Activated naive CD8-positive, alpha-beta T cell treated with anti-CD3 and anti-CD28 coated beads for 36 hours (primary cell): ENCODE measurements at places on chromosomes 2 and 18.

- H3K27ac ChIP-seq: no peak overlapping the region
- H3K4me3 ChIP-seq: no peak overlapping the region
- no peaks in the 10 kb centered on the region for H3K27me3 ChIP-seq
- H3K4me1 ChIP-seq: peaks cover 7% of the 10 kb centered on the region
These were observed 14.3 kb upstream of the ITGA6 start for GRCh38 chr2:172412984-172413492.

- no peaks in the 10 kb centered on the region for H3K27me3 ChIP-seq
- H3K36me3 ChIP-seq: no peaks in the 10 kb centered on the region
- no peak for DNase-seq
- H3K4me1 ChIP-seq: peaks cover 11% of the 10 kb centered on the region
- no peak overlapping the region for H3K27ac ChIP-seq
These were observed 46.3 kb downstream of the PKDCC start for GRCh38 chr2:42094114-42094513.

DNA sequence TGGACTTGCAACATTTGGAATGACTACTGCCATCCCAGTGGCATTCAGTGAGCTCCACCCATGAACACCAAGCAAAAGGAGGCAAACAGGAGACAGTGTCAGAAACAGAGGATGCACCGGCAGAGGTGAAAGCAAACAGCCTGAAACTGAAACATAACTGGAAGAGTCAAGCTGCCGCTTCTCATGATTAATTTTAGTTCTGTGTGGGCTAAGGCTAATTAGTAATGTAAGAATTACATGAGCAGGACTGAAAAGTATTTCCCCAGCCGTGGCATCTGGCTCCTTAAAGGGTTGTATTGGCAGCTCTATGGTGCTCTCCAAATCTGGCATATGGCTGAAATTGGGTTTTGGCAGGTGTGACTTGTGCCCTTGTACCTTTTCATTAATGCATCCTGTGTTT, 1108.1 kb downstream of the TSN start:
- no peaks in the 10 kb centered on the region for H3K36me3 ChIP-seq
- H3K27ac ChIP-seq: no peak overlapping the region
- no peaks in the 10 kb centered on the region for H3K4me1 ChIP-seq
- H3K4me3 ChIP-seq: no peak overlapping the region

DNA sequence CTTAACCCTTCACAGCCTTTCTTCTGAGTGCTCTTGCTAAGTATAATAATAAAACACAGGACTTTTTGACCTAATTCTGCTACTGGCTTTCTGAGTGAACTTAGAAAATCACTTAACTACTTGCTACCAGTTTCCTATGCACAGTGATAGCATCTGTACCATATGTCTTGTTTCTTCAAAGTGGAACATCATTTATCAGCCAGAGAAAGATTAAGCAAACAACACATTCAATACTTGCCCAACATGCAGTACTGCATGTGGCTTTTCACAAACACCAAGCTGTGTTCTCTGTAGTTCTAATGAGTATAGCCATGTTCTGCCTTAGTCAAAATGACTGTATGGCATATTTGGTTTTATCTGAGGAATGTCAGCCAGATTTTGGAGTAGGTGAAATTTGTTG, 1286.6 kb upstream of the ZEB2 start:
- no peaks in the 10 kb centered on the region for H3K27me3 ChIP-seq
